Activated CD4-positive, alpha-beta T cell treated with anti-CD3 and anti-CD28 coated beads, Interleukin-2, amount 10 ng/mL, durations not matched to agents 24 days and 14 days (primary cell): ENCODE measurements at places on chromosomes 13 and 19.

GRCh38 chr19:33622505-33622808 lies 704 bp downstream of the CHST8 start:
- no peak for DNase-seq

GRCh38 chr13:91639330-91639729 lies 240.9 kb downstream of the GPC5 start:
- no peak for DNase-seq

- no peak for DNase-seq
Observed at GRCh38 chr19:2326699-2327360, 1.6 kb downstream of the LSM7 start.

- no peak for DNase-seq
Observed at GRCh38 chr13:32023698-32024097, 7.9 kb upstream of the FRY start.

DNA sequence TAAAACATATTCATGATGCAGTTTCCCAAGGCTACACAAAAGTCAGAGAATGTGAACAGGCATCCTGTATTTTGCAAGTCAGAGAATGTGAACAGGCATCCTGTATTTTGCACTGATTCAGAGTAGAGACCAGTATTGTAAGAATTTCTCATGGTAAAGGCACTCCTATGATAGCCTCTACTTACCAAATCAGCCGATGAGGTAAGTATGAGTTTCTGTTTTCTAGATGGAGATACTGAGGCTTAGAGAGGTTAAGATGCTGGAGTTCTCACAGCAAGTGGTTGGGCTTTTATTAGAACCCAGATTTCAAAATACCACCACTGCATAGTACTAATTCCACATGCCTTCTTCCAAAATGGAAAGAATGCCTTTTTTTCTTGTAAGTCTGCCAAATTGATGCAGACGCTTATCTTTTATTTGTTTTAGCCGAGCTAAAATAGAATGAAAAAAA lies 12.3 kb downstream of the TPT1 start:
- DNase-seq = no peak

- peak; percentile 62 for DNase-seq
Observed at GRCh38 chr13:112638157-112638750, 50.3 kb upstream of the TUBGCP3 start.

DNA sequence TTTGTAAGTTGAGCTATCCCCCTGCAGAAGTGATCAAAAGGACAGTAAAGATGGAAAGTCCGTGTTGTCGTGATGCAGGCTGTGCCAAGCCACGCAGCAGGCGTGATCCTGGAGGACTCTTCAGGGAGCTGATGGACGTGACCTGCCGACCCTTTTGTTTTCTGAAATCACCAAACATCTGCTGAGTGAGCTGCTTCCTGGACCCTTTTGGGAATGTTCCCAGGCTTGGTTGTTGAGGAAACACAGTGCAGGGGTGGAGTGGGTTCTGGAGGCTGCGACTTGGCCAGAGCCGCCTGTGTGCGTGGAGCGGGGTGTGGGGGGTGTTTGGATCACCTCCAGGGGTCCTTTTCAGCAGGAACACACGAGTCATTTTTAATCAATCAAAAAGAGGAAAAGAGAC lies 15.4 kb upstream of the CPAMD8 start:
- no peak for DNase-seq
